ENCODE measurements at places on chromosomes 6 and 20. TPM values are rescaled to one million over a fixed set of nuclear protein-coding genes. Genes with fewer than 3 reads are reported as not detected.

DNA sequence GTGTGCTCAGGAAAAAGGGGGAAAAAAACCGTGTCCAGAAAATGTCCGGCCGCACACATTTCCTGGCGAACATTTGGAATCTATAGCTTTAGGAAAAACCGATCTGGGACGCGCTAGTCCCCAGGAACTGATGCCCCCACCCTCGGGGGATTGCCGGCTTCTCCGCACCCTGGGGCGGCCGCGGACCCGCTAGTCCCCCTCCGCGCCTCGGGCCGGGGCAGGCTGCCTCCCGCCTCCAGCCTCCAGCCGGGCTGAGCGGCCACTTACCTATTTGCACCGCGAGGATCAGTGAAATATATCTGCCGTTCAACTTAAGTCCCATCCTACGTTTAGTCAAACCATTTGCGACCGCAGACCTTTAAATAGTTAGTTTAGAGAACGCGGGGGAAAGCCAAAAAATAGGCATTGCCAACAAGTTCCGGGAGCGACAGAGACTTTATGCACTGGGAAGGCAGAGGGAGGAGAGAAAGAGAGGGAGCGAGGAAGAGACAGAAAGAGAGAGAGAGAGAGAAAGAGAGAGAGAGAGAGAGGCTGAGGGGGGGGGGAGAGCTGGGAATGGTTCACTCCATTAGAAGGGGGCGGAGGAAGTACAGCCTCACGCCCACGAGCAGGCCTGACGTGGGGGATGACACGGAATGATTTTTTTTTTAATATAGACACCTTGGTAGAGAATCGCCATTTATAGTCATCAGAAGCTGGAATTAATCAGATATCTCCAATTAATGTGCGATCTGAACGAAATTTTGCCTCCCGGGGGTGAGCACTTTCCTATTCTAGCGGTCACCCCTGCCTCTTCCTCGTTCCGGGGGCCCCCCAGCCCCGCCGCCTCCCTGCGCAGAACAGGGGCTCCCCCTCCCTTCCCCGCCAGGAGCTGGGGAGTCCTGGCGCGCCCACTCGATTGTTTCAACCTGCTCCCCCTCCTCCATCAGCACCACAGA, at the start of gene NRN1:
Gene NRN1 (minus strand): TSS at position 498 of the 938 bp plus-strand sequence. CDS start 176 bp downstream, at position 322.
- DNase-seq: no peak
- H3K27me3 ChIP-seq: peaks cover 37% of the 10 kb centered on the region
- peak within 1 kb of the TSS; percentile 76 for H3K4me3 ChIP-seq
- no peak within 1 kb of the TSS for H3K27ac ChIP-seq
- peaks cover 9% of the 10 kb centered on the region for H3K4me1 ChIP-seq
- H3K36me3 ChIP-seq: peaks cover 13% of the 10 kb centered on the region

EYS gene
- not detected for total RNA-seq

DNA sequence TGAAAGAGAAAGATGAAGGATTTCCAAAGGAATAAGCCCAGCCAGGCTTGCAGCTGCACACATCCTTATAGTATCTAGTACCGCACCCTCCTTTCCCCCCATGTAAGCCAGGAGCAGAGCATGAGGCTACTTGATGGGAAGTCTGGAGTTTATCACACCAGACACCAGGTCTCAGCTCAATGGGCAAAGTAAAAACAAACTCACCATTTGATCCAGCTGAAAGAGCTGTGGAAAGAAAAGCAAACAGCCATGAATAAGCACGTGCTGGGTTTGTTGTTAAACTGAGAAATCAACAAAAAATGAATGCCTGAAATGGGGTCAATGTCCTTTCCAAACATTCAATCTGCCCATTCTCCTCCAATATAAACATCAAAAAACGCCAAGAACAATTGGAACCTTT, 50.6 kb upstream of the MAP7 start:
- peaks cover 37% of the 10 kb centered on the region for H3K36me3 ChIP-seq
- H3K4me3 ChIP-seq: no peak overlapping the region
- no peaks in the 10 kb centered on the region for H3K27me3 ChIP-seq
- no peak overlapping the region for H3K27ac ChIP-seq

CDH4 gene
- total RNA-seq: 5.7 TPM

DNA sequence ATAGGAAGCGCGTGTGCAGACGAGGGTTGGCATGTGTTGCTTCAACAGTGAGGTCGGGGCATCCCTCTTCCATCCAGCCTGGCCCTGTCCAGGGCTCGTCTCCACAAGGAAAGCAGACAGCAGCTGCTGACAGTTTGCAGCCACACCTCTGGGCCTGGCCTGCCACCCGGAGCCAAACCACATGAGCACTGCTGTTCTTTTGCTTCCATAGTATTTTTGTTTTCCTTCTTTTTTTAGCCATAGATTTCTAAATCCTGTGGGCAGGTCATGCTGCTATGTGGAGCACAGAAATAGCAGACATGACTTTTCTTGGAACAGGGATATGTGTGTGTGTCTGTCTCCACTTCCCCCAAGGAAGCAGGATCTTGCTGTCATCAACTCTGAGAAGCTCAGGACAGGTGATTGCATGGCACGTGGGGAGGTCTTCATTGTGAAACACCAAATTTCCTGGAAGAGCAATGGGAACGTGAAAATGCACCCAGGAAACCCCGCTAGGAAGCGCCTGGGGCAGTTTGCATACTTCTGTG, 167.4 kb downstream of the DTNBP1 start:
- DNase-seq: no peak
- H3K4me3 ChIP-seq: no peak overlapping the region
- H3K4me1 ChIP-seq: peaks cover 31% of the 10 kb centered on the region
- H3K27ac ChIP-seq: no peak overlapping the region
- H3K36me3 ChIP-seq: peaks cover 17% of the 10 kb centered on the region

DNA sequence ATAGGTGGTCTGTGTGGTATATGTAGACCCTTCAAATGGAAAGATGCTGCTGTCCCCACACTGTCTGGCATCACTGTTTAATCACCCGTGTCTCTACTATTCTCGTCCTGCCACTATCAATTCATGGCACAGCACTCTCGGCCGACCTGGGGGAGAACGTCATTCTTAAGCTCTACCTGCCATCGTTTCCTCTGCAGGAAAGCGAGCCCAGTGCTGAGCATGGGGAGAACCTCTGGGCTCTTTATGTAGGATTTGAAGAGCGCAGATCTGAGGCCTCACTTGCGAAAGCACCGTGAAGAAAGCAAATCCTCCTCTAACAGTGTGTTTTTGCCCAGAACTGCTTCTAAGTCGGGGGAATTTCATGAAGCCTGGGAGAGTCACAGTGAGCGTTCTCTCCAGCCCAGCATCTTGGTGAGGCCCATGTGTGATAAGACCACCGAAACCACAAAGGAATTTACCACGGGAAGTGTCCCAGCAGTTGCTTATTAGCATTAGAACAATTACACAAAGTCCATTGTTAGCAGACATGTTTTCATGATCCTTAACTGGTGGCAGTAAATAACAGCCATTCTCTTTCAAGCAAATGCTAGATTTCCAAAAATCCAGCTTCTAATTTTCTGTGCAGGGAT, 124.3 kb downstream of the SCML4 start:
- no peak overlapping the region for H3K27ac ChIP-seq
- H3K4me1 ChIP-seq: peaks cover 32% of the 10 kb centered on the region
- DNase-seq: no peak
- no peak overlapping the region for H3K4me3 ChIP-seq

DNA sequence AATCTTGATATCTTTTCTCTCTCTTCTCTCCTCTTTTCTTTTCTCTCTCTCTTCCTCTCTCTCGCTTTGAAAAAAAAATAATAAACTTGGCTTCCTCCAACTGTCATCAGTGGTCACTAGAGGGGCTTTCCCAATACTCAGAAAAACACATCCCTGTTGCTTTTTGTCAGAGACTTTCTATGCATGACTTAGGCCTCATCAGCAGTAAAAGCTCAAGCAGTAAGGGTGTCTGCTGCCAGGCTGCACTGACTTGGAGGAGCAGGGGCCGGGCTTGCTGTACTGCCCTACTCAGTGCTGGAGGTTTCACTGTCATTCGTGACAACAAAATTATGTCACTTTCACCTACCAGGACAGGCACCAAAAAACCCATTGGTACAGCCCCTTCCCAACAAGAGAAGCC, 272.0 kb downstream of the ADGB start:
- peaks cover 1% of the 10 kb centered on the region for H3K27me3 ChIP-seq
- no peak for DNase-seq
- peaks cover 14% of the 10 kb centered on the region for H3K4me1 ChIP-seq
- no peaks in the 10 kb centered on the region for H3K36me3 ChIP-seq

DNA sequence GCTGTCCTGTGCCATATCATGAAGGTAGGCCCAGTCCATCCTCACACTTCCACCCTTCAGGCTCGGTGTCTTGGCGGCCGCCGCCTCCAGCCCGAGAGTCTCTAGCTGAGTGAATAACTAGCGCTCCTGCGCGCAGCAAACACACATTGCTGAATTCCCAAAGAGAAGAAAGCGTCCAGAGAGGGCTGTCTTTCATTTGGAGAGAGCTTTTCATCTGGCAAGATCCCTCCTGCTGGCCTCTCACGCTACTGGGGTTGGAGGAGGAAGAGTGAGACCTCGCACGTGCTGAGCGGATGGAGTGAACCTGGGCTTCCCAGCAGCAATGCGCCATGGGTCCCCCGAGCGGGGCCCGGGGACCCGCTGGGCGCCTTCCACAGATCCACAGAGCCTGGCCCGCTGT, 73.2 kb downstream of the NCR2 start:
- no peaks in the 10 kb centered on the region for H3K36me3 ChIP-seq
- DNase-seq: no peak
- H3K4me3 ChIP-seq: no peak overlapping the region
- H3K27me3 ChIP-seq: peaks cover 33% of the 10 kb centered on the region

RIMS4 gene
- not detected for total RNA-seq

GRCh38 chr6:42049948-42050296, 402 bp upstream of the TAF8 start:
- peaks cover 4% of the 10 kb centered on the region for H3K36me3 ChIP-seq
- peak overlapping the region; percentile 99 for H3K4me3 ChIP-seq
- peaks cover 4% of the 10 kb centered on the region for H3K27me3 ChIP-seq
- H3K27ac ChIP-seq: no peak overlapping the region

DNA sequence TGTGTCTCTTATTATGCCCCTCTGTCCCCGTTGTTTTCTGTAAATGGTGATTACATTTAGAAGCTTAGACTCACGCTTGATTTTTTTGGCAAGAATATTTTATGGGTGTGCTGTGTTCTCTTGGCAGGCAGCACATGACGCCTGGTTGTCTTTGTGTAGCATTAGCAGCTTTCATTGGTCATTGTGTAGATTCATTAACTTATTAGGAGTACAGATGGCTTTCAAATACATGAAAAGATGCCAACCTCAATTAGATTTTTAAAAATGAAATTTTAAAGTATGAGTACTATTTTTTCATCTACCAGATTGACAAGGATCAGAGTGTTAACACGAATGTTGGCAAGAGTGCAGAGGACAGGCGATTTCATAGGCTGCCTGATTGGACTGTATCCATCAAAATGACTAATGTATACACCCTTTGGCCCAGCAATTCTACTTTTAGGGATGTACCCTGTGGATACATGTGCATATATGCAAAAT, 15.2 kb downstream of the COX4I2 start:
- peak overlapping the region; percentile 47 for H3K4me3 ChIP-seq
- peak overlapping the region; percentile 23 for H3K27ac ChIP-seq
- H3K27me3 ChIP-seq: no peaks in the 10 kb centered on the region

- no peak overlapping the region for H3K4me3 ChIP-seq
- H3K27me3 ChIP-seq: peaks cover 2% of the 10 kb centered on the region
- H3K4me1 ChIP-seq: no peaks in the 10 kb centered on the region
- DNase-seq: no peak
- no peak overlapping the region for H3K27ac ChIP-seq
- H3K36me3 ChIP-seq: no peaks in the 10 kb centered on the region
These were observed 15.8 kb downstream of the MAN1A1 start for GRCh38 chr6:119333707-119334295.

GRCh38 chr6:30981942-30982772, 1.4 kb upstream of the MUC21 start:
- H3K36me3 ChIP-seq: no peaks in the 10 kb centered on the region
- peak overlapping the region; percentile 43 for H3K4me3 ChIP-seq
- no peak overlapping the region for H3K27ac ChIP-seq

GRCh38 chr6:55250400-55250799, 76.1 kb downstream of the HCRTR2 start:
- DNase-seq: no peak
- no peaks in the 10 kb centered on the region for H3K27me3 ChIP-seq
- no peak overlapping the region for H3K27ac ChIP-seq
- H3K4me1 ChIP-seq: no peaks in the 10 kb centered on the region
- no peaks in the 10 kb centered on the region for H3K36me3 ChIP-seq

SLC22A7 gene
- total RNA-seq: not detected

DNA sequence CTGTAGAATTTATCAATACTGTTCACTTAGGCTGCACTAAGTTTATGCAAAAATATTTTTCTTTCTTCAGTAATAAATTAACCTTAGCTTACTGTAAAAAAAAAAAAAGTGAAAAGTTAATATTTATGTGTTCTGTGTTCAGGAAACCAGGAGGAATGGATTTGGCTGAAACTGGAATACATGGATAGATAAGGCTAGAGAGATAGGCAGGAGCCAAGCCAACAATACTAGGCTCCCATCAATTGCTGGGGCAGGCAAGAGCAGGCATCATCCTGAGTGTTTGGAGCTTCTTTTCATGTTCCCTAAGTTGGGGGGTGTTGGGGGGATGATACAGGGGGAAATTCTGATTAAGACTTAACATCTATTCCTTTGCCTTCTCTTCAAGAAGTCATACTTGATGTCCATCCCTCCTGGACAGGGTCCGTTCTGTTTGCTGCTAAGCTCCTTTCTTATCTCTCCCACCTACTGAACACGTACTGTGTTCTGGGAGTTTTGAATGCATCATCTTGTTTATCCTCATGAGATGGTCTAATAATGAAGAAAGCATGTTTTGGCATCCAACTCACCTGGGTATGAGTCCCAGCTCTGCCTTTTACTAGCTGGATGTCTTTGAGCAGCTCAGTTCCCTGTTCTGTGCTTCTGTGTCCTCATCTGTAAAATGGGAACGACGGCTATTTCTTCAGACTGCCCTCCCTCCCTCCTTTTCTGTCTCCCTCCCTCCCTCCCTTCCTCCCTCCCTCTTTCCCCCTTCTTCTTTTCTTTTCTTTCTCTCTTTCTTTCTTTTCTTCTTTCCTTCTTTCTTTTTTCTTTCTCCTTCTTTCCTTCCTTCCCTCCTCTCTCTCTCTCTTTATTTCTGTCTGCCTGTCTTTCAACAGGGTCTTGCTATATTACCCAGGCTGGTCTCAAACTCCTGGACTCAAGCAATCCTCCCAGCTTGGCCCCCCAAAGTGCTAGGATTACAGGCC, 6.4 kb upstream of the PROCR start:
- no peaks in the 10 kb centered on the region for H3K36me3 ChIP-seq
- no peak overlapping the region for H3K4me3 ChIP-seq

GRCh38 chr20:35173576-35174192, 1.8 kb downstream of the PROCR start:
- H3K36me3 ChIP-seq: peaks cover 11% of the 10 kb centered on the region
- no peak overlapping the region for H3K27ac ChIP-seq
- H3K4me1 ChIP-seq: peaks cover 32% of the 10 kb centered on the region
- DNase-seq: no peak

CHMP4B gene
- total RNA-seq: 89.6 TPM

GRCh38 chr6:156781861-156782631, 4.9 kb downstream of the ARID1B start:
- peak overlapping the region; percentile 83 for H3K27ac ChIP-seq
- peaks cover 59% of the 10 kb centered on the region for H3K4me1 ChIP-seq
- H3K27me3 ChIP-seq: peaks cover 2% of the 10 kb centered on the region
- no peak for DNase-seq
- H3K36me3 ChIP-seq: no peaks in the 10 kb centered on the region

- H3K36me3 ChIP-seq: peaks cover 15% of the 10 kb centered on the region
- H3K4me3 ChIP-seq: no peak overlapping the region
- no peak for DNase-seq
- H3K4me1 ChIP-seq: no peaks in the 10 kb centered on the region
These were observed 1.2 kb downstream of the CST7 start for GRCh38 chr20:24950128-24950835.
